ENCODE measurements at places on chromosomes 2 and 18.
A peak's percentile ranks its signal among the peaks of the same experiment; 100 is the strongest.

GRCh38 chr2:95121093-95121406 is 558 bp downstream of the MRPS5 start:
- DNase-seq = no peak

GRCh38 chr2:26363323-26363722 is 16.7 kb upstream of the ADGRF3 start:
- DNase-seq = no peak

DNA sequence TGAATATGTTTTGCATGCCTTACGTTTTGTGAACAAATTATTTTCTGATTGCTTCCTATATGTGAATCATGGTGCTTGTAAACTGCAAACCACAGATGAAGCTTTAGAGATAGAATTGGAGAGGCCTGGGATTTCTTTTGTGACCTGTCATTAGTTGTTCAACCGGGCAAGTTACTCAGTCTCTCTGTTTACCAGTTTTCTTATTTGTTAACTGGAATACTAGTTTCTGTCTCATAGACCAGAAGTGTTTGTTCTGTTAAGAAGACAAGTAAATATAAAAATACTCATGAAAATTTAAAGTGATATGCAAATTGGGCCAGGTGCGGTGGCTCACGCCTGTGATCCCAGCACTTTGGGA is 27.3 kb downstream of the DGKD start:
- no peak for DNase-seq

GRCh38 chr2:101241158-101241557 is 11.5 kb upstream of the CNOT11 start:
- DNase-seq = no peak

DNA sequence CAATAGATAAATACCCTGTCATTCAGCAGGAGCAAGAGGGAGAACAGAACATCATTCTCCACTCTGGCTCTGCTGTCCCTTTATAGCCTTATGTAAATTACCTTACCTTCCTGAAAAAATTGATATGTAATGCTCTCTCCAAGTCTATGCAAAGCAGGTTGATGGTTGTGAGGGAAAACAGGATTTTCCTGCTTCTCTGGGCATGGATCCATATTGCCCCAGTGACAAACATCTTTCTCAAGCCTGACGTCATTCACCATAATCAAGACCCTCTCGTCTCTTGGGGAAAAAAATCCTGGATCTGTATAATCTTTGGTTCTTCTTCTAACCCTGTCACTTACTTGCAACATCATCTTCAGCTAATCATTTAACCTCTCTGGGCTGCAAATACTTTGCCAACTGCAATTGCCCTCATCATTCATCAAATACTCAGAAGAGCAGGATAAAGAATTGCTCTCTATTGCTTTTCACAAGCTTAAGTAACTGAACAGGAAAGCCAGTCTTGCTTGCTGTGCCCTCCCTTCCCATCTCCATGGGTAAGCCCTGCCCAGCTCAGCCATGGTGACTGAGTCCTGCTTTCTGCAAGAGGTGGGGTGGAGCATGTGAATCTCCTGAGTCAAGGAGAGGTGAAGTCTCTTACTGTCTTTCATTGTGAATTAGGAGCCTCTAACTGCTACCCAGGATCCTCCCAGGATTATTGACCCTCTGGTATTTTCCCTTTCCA is 123.7 kb upstream of the KLF7 start:
- no peak for DNase-seq

DNA sequence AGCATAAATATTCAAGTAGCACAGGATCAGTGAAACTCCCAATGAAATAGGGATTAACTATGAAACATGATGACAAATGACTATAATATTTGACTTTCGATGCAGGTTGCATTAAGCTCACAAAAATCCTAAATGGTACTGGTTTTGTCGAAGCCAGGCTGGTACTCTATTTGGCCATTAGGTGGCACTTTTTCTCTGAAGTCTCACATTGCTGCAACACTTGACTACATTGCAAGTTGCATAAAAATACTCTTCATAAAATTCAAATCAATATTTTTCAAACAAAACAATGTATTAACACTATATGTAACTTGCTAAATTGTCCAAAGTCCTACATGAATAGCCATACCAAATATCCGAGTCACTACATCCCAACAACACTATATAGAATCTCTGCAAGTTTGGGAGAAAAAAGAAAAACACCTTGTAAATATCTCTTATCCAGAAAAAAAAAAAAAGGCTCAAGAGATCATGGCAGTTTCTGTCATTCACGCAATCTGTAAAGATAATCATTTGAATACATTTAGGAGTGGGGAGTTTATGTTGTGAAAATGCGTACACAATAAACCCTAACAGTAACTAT is 9.5 kb downstream of the RTTN start:
- DNase-seq = no peak

- no peak for DNase-seq
Observed at GRCh38 chr2:112073875-112074274, 18.8 kb downstream of the TMEM87B start.

- no peak for DNase-seq
Observed at GRCh38 chr2:102359527-102359926, 3.9 kb downstream of the IL18R1 start.

DNA sequence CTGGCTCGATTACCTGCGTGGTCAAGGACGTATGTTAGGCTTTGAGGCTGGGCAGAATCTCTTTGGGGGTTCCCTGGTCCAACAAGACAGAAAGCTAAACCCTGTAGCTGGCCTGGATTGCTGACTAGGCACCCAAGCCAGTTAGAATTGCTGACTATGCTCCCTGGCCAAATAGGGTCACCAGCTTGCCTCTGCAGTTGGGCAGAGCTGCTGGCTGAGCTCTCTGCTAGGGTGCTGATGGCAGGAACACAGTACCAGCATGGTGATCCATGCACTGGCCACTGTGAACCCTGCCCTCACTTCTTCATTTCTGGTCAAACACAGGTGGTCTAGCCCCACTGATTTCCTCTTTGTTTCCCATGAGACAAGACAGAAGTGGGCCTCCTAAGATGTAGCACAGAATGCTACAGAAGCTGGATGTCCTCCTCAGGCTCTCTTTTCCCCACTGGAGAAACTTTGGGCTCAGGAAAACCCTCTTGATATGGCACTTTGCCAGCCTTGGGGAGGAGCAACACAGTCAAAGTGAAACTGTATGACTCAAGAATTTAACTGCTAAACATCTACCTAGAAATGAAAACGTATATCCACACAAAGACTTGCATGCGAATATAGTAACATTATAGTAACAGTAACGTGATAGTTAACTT is 20.8 kb downstream of the SP140L start:
- DNase-seq = no peak

DNA sequence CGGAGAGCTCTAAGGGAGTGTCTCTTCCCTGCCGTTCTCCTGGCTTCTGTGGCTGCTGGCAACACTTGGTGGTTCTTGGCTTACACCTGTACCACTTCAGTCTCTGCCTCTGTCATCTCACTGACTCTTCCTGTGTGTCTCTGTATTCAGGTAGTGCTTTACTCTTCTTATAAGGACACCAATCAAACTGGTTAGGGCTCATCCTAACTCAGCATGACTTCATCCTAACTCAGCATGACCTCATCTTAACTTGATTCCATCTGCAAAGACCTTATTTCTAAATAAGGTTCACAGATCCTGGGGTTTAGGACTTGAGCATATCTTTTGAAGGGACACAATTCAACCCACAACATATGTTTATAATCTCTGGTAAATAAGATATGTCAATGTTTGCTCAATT is 51.6 kb upstream of the DSEL start:
- no peak for DNase-seq

- peak; percentile 55 for DNase-seq
Observed at GRCh38 chr2:10072656-10073480, 7.3 kb downstream of the CYS1 start.

All from NCI-H2081 treated with DMSO at 0.1 percent for 48 hours (cell line).